NB4 (cell line): ENCODE measurements at places on chromosomes 7 and 10.
A peak's percentile ranks its signal among the peaks of the same experiment; 100 is the strongest.

DNA sequence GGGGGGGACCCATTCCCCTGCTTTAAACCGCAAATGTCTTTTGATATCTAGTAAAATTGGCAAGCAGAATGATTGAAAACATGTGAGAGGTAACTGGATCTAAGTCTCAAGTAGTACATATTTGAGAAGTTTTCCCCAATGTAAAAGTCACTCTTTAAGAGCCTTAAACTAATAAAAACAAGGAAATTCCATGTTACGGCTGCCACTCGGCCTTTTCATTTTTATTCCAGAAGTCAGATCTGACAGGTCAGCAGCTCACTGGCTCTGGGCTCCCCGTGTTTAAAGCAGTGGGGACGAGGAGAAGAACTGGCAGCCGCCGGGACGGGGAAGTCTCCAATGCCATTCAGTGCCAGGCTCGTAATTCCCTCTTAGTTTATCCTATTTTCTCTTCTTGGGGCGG is 80.7 kb downstream of the CUX1 start:
- no peak for DNase-seq

GRCh38 chr7:146858690-146859089 is 742.1 kb downstream of the CNTNAP2 start:
- no peak for DNase-seq

GRCh38 chr7:15977663-15978062 is 291.2 kb upstream of the MEOX2 start:
- no peak for DNase-seq

DNA sequence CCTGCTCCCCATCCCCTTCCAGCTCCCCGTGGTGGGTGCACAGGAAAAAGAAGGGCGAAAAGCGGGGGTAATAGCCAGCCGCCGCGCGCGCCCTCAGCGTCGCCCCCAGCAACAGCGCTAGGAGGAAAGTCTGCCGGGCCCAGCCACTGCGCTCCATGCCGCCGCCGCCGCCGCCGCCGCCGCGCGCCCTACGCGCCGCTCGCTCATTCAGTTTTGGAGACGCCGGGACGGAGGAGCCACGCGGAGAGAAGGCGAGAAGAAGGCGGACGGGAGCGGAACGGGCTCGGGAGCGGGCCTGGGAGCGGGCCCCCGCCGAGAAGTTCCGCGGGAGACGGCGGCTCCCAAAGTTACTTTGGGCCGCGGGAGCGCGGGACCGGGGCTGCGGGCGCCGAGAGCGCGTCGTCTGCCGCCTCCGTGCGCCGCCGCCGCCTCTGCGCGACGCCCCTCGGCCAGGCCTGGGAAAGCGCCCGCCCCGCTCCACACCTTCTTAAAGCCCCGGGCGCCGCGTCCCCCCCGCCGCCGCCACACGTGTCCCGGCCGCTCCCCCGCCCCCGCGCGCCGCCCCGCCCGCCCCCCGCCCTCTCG is at the start of gene RELN:
TSS of gene RELN (minus strand) at position 459 of the 585 bp plus-strand sequence. CDS start at position 157, 302 bp downstream.
- DNase-seq = no peak

DNA sequence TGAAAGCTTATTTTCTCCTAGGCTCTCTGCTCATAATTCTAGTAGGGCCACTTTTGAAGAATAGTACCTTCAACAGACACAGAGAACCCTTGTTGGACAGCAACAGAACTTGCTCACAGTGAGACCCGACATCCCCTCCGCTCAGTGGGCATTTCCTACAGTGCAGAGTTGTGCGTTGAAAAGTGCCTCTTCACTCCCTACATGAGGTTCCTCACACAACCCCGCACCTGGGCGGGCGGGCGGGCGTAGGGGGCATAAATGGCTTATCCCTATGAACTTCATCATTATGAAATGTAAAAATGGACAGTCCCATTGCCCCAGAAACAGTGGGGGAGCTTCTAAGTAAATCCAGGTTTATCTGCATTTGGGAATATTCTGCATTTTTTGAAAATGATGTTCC is 174.9 kb downstream of the MGMT start:
- peak; percentile 12 for DNase-seq

DNA sequence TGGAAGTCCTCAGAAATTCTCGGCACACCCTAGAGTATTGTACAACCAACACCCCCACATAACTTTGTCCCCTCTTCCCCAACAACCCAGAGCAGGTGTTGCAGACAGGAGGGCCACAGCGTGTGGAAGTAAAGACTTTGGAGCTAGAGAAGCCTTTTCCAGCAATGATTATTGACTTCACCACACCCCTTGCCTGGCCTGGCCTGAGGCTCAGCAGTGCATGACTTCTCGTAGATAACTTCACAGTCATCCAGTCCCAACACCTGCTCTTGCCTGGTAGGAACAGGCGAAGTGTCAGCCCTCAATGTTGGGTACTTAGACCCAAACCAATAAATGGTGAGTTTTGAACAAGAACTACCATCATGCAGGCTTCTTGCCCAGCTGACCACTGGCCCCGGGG is 36.7 kb downstream of the GOT1 start:
- DNase-seq = no peak

GRCh38 chr10:28878236-28878970 is 201.1 kb downstream of the BAMBI start:
- no peak for DNase-seq

GRCh38 chr10:4835494-4835918 is 9.5 kb downstream of the AKR1E2 start:
- DNase-seq = no peak

GRCh38 chr10:85934586-85934985 is 432.0 kb downstream of the GRID1 start:
- DNase-seq = no peak

DNA sequence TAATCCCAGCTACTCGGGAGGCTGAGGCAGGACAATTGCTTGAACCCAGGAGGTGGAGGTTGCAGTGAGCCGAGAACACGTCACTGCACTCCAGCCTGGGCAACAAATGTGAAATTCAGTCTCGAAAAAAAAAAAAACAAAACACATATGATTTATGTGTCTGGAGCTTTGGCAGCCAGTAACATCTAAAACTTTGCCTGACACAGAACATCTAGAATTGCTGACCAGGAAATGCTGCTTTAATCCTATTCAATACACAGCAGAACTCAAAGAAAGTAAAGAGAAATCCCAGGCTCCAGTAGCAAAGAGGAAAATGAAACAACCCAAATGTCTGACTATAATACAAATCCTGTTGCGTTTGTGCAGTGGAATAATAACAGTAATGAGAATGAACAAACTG is 4.5 kb upstream of the CCDC6 start:
- DNase-seq = no peak

GRCh38 chr10:123165445-123166072 is 11.4 kb downstream of the BUB3 start:
- DNase-seq = peak; percentile 23

DNA sequence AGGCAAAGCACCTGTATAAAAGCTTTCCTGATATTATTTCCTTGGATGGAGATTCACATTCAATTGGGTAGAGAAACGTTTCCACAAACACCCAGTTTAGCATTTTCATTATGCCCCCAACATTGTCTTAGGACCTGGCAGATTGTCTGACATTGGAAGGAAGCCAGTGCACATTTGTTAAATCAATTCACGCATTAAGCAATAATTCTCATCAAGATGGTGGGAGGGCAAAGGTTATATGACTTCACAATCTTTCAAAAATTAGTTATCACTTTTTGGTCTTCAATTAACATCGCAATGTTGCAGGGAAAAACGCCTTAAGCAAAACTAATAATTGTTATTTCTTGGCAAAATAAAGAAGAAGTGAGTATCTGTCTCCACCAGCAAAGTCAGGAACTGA is 16.4 kb downstream of the OPALIN start:
- DNase-seq = no peak

GRCh38 chr7:108016841-108017775 is 14.1 kb upstream of the LAMB1 start:
- DNase-seq = peak; percentile 21

- DNase-seq = no peak
Measured at GRCh38 chr7:49172639-49173038, 248.3 kb downstream of the CDC14C start.

- DNase-seq = no peak
Measured at GRCh38 chr10:43452356-43452914, 15.5 kb downstream of the ZNF487 start.

GRCh38 chr10:119313644-119314043 is 106.3 kb downstream of the GRK5 start:
- DNase-seq = peak; percentile 94

DNA sequence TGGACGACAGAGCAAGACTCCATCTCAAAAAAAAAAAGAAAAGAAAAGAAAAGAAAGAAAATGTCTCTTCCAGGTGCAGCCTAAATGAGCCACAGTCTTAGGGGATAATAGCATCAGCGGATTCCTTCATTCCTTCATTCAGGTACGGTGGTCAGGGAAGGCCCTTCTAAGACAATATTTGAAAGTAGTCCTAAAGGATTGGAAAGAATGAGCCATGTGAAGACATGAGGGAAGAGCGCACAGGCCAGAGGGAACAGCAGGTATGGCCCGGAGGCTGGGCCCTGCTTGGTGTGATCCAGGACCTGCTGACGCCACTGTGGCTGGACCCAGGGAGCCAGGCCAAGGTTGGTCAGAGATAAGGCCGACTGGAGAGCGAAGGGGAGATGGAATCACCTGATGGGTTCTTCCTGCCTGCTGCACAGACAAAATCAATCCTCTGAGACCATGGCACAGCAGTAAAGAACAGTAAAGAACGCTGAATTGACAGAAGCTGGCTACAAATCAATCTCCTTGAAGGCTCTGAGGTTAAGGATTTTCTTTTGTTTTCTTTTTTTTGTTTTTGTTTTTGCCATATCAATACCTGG is 16.3 kb upstream of the MKRN1 start:
- no peak for DNase-seq

DNA sequence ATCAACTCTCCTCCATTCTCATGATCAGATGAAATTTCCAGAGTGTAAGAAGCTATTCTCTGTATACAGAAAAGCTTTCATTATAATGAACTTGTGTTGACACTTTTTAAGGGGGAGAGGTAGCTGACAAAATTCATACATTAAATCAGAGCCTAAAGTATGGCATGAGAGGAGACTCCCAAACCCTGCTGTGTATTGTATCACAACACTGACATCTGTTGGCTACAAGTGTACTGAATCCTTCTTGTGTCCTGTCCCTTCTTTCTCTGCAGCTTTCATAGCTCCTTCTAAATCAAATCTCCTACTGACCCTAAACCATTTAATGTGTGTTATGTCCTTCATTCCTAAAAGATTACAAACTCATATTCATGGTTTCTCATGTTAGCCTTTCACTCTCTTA is 70.9 kb downstream of the GCC1 start:
- peak; percentile 54 for DNase-seq

DNA sequence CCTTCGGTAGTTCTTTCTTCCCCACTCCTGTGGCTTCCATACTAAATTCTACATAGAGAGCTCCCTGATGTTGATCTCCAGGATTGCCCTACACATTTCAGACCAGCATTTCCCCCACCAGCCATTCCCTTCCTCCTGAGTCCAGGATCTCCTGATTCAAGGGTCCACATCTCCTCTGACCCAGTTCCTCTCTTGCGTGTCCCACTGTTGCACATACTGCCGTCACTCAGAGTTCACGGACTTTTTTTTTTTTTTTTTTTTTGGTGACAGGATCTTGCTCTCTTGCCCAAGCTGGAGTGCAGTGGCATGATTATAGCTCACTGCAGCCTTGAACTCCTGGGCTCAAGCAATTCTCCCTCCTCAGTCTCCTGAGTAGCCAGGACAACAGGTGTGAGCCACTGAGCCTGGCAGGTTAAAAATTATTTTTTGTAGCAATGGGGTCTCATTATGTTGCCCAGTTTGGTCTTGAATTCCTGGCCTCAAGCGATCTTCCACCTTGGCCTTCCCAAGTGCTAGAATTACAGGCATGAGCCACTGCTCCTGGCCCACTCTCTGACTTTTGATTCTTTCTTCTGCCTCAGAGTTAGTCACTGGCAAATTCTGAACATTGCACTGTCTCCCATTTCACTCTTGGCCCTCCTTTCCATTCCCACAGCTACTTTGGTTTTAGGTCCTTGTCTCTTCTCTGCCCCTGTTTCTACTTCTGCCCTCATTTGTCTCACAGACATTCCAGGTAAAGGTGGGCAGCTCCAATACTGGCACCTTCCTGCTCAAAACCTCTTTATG is 29.6 kb upstream of the ZRANB1 start:
- no peak for DNase-seq

- DNase-seq = no peak
Measured at GRCh38 chr10:58554316-58554715, 41.6 kb downstream of the BICC1 start.

DNA sequence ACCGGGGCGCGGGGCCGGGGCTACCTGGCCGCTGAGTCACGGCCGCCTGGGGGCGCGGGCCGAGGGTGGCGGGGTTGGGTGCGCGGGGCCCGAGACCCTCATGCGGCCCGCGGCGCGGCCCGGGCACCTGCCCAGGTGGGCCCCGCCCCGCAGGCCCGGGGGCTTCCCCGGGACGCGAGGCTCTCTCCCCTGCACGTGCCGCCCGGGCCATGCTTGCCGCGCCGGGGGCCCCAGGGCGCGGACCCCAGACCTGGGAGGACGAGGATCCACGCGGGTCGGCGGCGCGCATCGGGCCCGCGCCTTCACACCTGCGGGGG is 402 bp downstream of the MAFK start:
- DNase-seq = no peak

DNA sequence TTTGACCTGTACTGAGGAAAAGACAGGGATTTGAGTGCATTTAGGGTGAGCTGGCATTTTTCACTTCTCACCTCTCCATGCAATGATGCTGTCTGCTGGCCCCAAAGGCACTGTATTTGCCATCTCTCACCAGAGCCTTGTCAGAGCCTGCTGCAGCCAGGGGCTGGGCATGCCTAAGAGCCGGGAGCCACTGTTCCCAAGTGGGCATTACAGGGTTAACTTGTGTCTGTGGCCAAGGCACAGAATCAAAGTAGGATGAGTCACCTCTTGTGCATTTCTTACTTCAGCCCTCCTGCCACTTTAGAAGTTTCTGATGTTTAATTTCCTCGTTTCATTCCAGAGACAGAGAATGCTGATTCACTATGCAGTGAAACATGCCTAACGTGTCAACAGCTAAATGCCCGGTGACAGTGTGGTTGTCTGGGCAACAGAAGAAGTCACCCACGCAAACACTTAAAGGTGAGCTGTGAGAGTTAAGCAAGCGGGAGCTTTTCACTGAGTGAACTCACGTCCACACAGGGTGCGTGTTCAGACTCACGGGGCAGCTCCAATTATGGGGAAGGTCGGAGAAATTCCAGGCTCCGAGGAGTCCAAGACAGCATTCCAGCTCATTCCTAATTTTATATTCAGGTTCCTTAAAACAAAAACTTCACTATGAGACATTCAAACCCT is 57.1 kb upstream of the IGFBP3 start:
- DNase-seq = peak; percentile 43

DNA sequence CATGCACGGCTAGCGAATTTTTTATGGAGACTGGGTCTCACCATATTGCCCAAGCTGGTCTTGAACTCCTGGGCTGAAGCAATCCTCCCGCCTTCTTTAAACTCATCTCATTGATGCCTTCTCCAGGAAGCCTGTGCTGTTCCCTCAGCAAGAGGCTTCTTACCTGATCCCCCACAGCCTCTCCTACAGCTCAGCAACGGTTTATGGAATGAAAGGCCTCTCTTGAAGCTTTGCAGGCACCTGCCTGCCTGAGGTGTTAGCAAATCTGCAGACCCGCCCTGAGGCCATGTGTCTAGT is 468 bp upstream of the TRIM56 start:
- no peak for DNase-seq

GRCh38 chr10:57638411-57638810 is 629.3 kb downstream of the IPMK start:
- DNase-seq = no peak
